ENCODE measurements at places on chromosomes 11 and 22. TPM values are rescaled to one million over a fixed set of nuclear protein-coding genes. Genes with fewer than 3 reads are reported as not detected.

DNA sequence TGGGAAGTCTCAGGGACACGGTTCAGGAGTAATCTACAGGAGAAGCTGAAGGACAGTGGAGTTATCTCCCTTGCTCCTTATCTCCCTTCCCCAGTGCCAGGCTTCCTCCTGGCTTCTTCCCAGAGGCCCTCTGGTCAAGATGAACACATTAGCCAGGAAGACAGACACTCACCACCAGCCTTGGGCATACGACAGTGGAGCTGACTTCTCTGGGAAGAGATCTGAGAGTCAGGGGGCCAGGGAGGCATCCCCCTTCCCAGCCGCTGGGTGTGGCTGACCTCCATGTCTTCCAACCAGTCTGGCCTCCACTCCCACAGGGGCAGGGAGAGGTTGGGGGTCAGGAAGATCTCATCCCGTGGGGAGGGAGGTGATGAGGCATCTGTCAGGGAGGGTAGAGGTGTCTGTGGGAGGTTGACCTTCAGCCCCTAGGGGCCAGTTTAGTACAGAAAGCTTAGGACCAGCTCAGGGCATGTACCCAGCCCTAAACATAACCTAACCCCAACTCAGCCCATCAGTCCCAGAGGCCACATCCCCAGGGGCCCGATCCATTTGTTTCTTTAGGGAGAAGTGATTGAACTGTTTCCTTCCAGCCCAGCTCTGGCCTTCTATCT lies 12.7 kb downstream of the ROBO4 start:
- H3K36me3 ChIP-seq = no peaks in the 10 kb centered on the region
- no peak overlapping the region for H3K27ac ChIP-seq
- no peak overlapping the region for H3K4me3 ChIP-seq

DNA sequence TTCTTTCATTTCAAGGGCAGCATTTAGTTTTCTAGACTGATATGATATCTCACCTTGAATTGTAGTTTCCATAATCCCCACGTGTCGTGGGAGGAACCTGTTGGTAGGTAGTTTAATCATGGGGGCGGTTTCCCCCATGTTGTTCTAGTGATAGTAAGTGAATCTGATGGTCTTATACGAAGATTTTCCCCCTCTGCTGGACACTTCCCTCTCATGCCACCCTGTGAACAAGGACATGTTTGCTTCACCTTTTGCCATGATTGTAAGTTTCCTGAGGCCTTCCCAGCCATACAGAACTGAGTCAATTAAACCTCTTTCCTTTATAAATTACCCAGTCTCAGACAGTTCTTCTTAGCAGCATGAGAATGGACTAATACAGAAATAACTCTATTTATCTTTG lies 851.1 kb upstream of the FAT3 start:
- H3K4me3 ChIP-seq = no peak overlapping the region
- no peaks in the 10 kb centered on the region for H3K27me3 ChIP-seq
- H3K36me3 ChIP-seq = no peaks in the 10 kb centered on the region
- no peaks in the 10 kb centered on the region for H3K4me1 ChIP-seq
- no peak for DNase-seq

GRCh38 chr11:35029979-35030682 lies 108.8 kb upstream of the CD44 start:
- no peaks in the 10 kb centered on the region for H3K4me1 ChIP-seq
- no peak overlapping the region for H3K4me3 ChIP-seq
- H3K36me3 ChIP-seq = no peaks in the 10 kb centered on the region
- H3K27ac ChIP-seq = no peak overlapping the region

DNA sequence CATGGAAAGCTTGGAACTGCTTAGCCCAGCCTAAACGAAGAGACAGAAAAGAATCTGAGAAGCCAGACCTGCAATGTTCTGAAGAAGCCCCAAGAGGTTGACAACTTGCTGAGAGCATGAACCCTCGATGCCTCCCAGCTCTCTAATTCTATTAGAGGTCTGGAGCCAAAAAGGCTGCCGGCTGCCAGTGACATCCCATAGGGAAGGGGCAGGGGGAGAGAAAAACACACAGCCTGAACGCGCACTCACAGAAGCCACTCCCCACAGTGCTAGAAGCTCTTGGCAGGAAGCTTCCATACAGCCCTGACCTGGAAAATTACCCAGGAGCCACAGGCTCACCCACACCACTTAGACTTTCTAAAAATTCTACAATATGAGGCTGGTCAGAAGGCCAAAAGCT lies 18.3 kb downstream of the POLDIP3 start:
- H3K4me1 ChIP-seq = no peaks in the 10 kb centered on the region
- DNase-seq = no peak
- no peak overlapping the region for H3K27ac ChIP-seq
- H3K4me3 ChIP-seq = no peak overlapping the region

- no peaks in the 10 kb centered on the region for H3K27me3 ChIP-seq
- no peak for DNase-seq
- no peak overlapping the region for H3K4me3 ChIP-seq
- no peaks in the 10 kb centered on the region for H3K4me1 ChIP-seq
- no peaks in the 10 kb centered on the region for H3K36me3 ChIP-seq
- no peak overlapping the region for H3K27ac ChIP-seq
These were observed 19.8 kb upstream of the TIMP3 start for GRCh38 chr22:32781695-32782094.

DNA sequence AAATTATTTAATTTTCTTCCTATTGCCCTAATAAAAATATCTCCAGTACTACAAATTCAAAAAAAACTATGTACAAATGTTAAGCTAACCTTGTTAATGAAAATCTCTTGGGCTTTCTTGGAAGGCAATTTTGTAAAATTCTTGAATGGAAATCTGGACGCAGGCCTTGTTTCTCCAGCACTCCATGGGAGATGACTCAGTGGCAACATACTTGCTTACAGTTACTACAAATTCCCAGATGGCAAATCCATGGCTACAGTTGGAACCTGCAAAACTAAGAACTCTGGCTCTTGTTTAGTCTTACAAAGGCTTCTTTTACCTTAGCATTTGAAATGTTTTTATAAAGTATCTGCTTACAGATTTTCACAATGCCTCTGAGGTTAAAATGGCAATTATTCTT lies 725.2 kb downstream of the DLG2 start:
- H3K4me1 ChIP-seq = no peaks in the 10 kb centered on the region
- no peak for DNase-seq
- no peaks in the 10 kb centered on the region for H3K36me3 ChIP-seq
- no peak overlapping the region for H3K4me3 ChIP-seq
- no peak overlapping the region for H3K27ac ChIP-seq
- H3K27me3 ChIP-seq = no peaks in the 10 kb centered on the region

DNA sequence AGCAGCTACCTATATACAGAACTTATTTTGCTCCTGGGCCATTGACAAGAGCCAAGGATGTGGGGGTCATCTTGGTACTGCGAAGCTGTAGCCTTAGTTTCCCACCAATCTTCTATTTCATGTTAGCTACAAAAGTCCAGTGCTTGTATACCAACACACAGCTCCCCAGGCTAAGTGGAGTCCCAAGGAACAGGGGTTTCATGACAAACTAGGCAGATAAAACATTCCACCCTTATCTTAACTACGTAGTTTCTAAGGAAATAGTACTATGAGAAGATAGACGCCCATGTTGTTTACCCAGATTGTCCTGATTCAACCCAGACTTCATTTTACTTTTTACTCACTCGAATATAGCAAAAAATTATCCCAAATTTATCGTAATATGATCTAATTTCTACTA lies 218.5 kb downstream of the DYNC2H1 start:
- H3K36me3 ChIP-seq = no peaks in the 10 kb centered on the region
- no peaks in the 10 kb centered on the region for H3K27me3 ChIP-seq
- H3K4me3 ChIP-seq = no peak overlapping the region
- H3K27ac ChIP-seq = no peak overlapping the region
- DNase-seq = no peak

DNA sequence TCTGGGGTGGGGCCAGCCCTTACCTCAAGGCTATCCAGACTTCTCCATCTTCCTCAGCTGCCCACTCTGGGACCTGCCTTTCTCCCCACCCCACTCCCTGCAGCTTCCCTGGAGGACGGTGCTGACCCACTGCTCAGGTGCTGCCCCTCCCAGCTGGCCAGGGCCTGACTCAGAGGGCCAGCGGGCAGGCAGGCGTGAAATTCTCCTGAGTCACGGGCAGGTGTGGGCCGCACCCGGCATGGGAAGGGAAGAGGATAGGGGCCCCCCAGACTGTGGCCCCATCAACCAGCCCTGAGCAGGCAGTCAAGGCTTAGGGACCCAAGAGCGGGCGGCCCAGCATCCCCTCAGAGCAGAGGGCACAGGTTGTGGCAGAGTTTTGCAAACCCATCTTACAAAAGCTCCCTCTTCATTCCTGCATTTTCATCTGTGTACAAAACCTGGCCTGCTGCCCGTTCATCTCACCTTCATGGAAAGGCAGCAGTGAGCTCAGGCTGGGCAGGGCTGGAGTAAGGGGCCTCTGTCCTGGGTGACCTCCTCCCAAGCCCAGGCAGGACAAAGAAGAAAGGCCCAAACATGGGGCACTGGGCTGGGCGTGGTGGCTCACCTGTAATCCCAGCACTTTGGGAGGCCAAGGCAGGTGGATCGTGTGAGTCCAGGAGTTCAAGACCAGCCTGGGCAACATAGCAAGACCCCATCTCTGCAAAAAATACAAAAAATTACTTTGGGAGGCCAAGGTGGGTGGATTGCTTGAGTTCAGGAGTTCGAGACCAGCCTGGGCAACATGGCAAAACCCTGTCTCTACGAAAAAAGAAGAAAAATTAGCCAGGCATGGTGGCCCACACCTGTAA lies 6.1 kb downstream of the RHOD start:
- no peaks in the 10 kb centered on the region for H3K27me3 ChIP-seq
- H3K27ac ChIP-seq = no peak overlapping the region
- peaks cover 5% of the 10 kb centered on the region for H3K36me3 ChIP-seq
- peaks cover 6% of the 10 kb centered on the region for H3K4me1 ChIP-seq
- no peak overlapping the region for H3K4me3 ChIP-seq

DNA sequence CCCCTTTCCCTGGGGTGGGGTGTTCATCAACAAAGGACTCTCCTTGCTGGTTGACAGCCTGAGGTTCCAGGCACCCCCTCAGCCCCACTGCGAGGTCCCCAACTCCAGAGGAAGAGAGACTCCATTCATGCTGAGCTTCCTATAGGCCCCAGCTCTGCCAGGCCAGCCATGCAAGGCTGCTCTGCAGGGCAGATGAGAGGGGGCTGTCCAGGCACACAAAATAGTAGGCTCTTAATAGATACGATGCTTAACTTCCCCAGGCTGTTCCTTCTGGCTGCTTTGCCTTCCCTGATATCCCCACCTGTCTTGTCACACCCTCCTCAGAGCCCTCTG lies 45.0 kb upstream of the CRYBB3 start:
- H3K27ac ChIP-seq = no peak overlapping the region
- no peaks in the 10 kb centered on the region for H3K27me3 ChIP-seq
- no peaks in the 10 kb centered on the region for H3K36me3 ChIP-seq
- no peaks in the 10 kb centered on the region for H3K4me1 ChIP-seq
- no peak for DNase-seq

- no peaks in the 10 kb centered on the region for H3K27me3 ChIP-seq
- H3K27ac ChIP-seq = peak overlapping the region; percentile 51
- H3K4me1 ChIP-seq = peaks cover 20% of the 10 kb centered on the region
- peak; percentile 81 for DNase-seq
- no peaks in the 10 kb centered on the region for H3K36me3 ChIP-seq
These were observed 62.6 kb upstream of the RASD2 start for GRCh38 chr22:35477911-35478582.

DNA sequence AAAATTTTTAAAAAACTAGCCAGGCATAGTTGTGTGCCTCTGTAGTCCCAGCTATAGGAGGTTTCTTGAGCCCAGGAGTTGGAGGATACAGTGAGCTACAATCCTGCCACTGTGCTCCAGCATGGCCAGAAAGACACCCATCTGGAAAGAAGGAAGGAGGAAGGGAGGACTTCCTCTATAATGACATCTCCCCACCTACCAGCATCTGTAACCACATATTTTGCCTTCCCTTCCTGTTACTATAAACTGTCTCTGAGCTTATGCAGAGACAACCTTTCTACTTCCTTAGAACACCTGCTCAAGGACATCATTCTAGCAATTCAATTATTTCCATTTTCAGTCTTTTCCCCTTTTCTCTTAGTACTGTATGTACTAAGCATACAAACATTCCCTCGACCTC lies 2.2 kb upstream of the NUP160 start:
- no peak overlapping the region for H3K4me3 ChIP-seq
- no peak overlapping the region for H3K27ac ChIP-seq
- no peaks in the 10 kb centered on the region for H3K27me3 ChIP-seq
- H3K36me3 ChIP-seq = peaks cover 11% of the 10 kb centered on the region

The CYP2D6 gene
- 6.5 TPM for polyA plus RNA-seq

The OR10D3 gene
- polyA plus RNA-seq = not detected

The IFITM2 gene
- 51.7 TPM for polyA plus RNA-seq
